ENCODE measurements at places on chromosomes 11 and 22.

- no peak for DNase-seq
These were observed 26.2 kb upstream of the SLC37A2 start for GRCh38 chr11:125036933-125037332.

GRCh38 chr11:1920909-1921573, 1.5 kb downstream of the TNNT3 start:
- DNase-seq: peak; percentile 29

DNA sequence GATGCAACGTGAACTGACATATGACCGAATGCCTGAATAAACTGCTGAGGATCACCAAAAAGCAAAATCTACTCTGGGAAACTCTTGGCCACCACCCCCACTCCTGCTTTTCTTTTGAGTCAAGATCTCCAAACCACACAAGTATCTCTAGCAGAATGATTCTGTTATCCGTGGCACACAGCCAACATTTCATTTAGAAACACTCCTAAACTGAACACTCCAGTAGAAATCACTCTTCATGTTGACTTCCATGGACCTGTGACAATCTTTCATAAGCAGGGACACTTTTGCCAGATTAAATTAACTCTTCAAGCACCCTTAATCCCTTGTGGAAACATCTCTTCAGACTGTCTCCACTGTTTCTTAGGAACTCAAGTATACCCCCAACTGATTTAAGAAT, 44.4 kb downstream of the VSIG10L2 start:
- no peak for DNase-seq

DNA sequence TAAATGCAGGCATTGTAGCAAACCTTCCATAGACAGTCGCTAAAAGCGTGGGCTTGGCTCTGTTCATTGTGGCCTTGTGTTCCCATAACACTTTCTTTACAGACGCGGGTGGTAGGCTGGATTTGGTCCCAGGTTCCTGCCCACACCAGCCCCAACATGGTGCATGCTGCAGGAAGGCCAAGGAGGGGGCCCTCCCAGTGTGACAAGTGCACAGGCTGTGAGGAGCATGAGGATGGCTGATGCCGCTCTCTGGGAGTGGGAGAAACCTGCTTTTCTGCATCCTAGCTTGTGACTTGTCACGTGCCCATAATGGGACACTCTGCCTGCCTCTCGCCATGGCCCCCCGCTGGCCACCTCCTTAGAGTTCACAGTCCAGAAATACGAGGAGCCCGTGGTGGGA, 161.8 kb upstream of the B3GAT1 start:
- no peak for DNase-seq

DNA sequence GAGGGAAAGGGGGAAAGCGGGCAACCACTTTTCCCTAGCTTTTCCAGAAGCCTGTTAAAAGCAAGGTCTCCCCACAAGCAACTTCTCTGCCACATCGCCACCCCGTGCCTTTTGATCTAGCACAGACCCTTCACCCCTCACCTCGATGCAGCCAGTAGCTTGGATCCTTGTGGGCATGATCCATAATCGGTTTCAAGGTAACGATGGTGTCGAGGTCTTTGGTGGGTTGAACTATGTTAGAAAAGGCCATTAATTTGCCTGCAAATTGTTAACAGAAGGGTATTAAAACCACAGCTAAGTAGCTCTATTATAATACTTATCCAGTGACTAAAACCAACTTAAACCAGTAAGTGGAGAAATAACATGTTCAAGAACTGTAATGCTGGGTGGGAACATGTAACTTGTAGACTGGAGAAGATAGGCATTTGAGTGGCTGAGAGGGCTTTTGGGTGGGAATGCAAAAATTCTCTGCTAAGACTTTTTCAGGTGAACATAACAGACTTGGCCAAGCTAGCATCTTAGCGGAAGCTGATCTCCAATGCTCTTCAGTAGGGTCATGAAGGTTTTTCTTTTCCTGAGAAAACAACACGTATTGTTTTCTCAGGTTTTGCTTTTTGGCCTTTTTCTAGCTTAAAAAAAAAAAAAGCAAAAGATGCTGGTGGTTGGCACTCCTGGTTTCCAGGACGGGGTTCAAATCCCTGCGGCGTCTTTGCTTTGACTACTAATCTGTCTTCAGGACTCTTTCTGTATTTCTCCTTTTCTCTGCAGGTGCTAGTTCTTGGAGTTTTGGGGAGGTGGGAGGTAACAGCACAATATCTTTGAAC, 6.8 kb downstream of the MALAT1 start:
- no peak for DNase-seq

DNA sequence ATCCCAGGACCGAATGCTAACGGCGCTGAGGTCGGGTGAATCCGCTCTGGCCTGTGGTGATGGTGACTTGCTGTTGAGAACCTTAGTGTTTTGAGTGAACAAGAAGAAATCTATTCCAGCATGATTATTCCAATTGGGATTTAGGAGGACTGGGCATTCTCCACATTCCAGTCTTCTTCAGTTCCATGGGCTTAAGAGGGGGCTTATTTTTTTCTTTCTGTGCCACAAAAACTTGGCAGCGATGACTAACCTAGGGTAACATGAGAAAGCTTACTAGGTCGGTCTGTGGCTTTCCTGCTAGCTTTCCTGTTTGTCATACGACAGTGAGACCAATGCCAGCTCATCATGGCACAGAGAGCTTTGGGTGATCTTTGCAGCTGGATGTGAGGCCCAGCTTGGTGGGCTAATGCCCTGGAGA, 62.9 kb upstream of the ATXN10 start:
- no peak for DNase-seq

GRCh38 chr11:92216789-92217188, 7.8 kb upstream of the FAT3 start:
- no peak for DNase-seq

DNA sequence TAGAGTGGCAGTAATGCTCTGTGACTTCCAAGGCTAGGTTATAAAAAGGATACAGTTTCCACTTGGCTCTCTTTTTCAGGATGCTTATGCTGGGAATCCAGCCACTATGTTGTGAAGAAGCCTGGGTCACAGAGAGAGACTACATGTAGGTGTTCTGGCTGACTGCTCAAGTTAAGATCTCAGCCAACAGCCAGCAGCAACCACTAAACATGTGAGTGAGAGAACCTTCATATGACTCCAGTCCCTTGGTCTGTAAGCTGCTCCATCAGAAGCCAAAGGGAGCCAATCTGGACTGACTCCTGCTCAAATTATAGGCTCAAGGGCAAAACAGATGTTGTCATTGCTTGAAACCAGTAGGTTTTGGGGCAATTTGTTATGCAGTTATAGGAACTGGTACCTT, 162.7 kb downstream of the MAML2 start:
- DNase-seq: no peak

GRCh38 chr11:63906585-63906984, 10.4 kb downstream of the RCOR2 start:
- peak; percentile 70 for DNase-seq

GRCh38 chr22:42879371-42880021, 22.4 kb upstream of the ARFGAP3 start:
- DNase-seq: no peak

DNA sequence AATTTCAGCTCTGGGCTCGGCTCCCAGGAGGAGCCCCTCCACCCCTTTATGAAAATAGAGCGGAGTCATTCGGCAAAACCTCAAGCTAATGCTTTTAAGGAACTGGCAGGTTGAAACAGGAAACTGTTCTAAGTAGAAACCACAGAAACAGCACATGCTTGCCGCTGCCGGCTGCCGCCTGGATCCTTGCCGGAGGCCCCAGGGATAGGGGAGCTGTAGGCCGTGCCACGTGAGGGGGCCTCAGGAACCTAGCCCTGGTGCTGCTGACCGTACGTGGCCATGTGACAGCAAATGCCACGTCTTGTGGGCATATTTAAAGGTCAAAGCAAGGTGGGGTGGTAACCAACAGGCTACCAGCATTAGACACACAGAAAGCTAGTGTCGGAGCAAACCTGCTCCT, 77.9 kb upstream of the TIMP3 start:
- peak; percentile 42 for DNase-seq

DNA sequence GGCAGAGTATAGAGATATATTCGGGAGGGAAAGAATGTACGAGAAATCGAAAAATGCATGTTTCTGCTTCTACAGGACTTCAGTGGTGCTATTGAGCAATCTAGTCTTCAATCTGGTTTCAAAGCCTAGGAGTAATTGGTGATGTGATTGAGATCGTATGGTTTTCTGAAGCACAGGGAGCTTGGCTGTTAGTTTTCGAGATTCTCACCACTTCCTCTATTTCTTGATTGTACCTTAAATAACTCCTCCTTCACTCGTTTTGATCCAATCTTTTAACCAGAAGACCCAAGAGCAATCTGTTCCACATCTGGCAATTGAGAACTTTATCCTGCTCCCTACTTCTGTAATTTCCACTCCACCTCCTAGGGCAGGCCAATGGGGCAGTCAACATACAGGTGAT, 518 bp downstream of the CCDC179 start:
- DNase-seq: no peak

- DNase-seq: no peak
These were observed 8.3 kb downstream of the PRR5L start for GRCh38 chr11:36304351-36304750.

- DNase-seq: no peak
These were observed 509.4 kb upstream of the RAG2 start for GRCh38 chr11:37107415-37107814.

DNA sequence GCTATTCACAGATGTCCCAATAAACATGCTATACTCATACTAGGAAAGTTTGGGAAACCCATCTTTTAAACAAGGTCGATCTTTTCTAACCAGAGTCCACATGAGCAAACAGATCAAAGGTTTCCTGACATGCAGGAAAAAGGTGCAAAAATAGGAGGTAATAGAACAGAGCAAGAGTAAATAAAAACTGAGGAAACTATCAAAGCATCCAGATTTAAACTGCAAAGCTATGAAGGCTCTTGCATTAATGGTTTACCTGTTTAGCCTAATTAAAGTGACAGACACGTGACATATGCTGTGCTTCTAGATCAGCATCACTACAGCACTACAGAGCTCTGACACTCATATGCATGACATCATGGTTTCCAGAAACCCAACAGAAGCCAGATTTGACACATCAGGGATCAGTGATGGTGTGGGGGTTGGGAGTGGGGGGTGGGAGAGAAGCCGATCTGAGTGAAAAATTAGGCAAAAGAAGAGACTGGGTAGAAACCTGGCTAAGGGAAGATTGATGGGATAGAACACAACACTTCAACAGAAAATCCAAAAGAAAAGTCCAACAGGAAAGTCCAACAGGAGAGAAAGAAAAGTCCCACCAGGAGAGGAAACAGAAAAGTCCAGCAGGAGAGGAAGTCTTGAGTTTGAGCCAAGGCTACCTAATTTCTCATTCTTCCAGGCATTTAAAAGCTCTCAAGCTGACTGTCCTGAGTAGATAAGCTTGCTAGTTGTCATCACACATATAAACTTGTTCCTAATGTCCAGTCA, 262.3 kb downstream of the SOX6 start:
- DNase-seq: no peak

- no peak for DNase-seq
These were observed 30.2 kb downstream of the C22orf31 start for GRCh38 chr22:29031227-29032011.

DNA sequence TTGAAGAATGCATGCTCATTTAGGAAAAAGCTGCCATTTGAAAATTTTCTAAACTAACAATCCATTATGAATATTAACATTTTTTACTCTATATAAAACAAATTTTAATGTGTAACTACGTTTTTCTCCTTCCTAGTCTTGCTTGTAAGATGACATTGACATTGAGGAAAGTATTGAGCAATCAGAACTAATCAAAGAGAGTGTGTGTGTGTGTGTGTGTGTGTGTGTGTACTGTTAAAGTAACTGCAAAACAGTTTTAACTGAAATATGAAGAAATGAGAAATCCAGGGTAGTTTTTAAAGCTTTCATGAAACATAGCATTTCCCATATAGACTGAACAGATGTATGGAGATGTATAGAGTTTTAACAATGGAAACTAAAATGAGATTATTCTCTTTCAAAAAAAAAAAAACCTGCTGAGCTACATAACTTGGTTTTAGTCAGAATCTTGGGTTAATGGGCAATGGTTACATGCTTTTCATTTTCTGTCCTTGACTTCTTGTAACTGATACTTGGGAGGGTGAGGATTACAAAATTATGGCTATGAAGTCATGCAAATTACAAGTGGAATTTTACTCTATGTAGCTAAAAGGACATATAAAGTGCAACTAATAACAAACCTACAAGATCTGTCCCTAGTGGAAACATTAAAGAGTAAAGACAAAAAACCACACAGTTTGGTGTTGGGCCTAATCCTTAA, 2.0 kb downstream of the PDGFD start:
- DNase-seq: no peak

- DNase-seq: no peak
These were observed 22.9 kb downstream of the RAB38 start for GRCh38 chr11:88152381-88152780.

Data from GM20000 (cell line).